ENCODE measurements at places on chromosomes 6 and 20. TPM values are rescaled to one million over a fixed set of nuclear protein-coding genes. Genes with fewer than 3 reads are reported as not detected.

- H3K27ac ChIP-seq = no peak overlapping the region
- no peaks in the 10 kb centered on the region for H3K27me3 ChIP-seq
- no peak overlapping the region for H3K4me3 ChIP-seq
- H3K4me1 ChIP-seq = no peaks in the 10 kb centered on the region
- H3K36me3 ChIP-seq = no peaks in the 10 kb centered on the region
- peak; percentile 26 for DNase-seq
Measured at GRCh38 chr6:43129434-43130194, 41.5 kb upstream of the SRF start.

DNA sequence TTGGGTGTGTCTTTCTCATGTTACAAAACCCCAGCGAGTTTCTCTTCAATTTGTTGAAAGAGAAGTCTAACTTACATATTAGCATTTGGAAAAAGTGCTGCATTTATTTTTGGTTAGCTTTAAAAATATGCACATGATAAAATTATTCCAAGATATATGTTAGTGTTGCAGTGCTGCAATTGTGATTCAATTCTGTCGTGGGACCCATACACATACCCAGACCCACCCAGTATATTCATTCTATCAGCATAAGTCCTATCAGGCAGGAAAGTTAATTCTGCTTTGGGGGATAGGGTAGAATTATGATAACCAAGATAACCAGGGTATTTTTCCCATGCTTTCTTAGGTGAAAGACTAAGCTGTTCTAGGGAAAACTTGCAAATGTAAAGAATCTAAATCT lies 313.5 kb downstream of the EPHA7 start:
- H3K36me3 ChIP-seq = no peaks in the 10 kb centered on the region
- no peaks in the 10 kb centered on the region for H3K4me1 ChIP-seq
- H3K27me3 ChIP-seq = no peaks in the 10 kb centered on the region
- H3K27ac ChIP-seq = no peak overlapping the region
- no peak overlapping the region for H3K4me3 ChIP-seq

GRCh38 chr6:168182366-168182765 lies 103.4 kb upstream of the FRMD1 start:
- H3K4me3 ChIP-seq = no peak overlapping the region
- no peaks in the 10 kb centered on the region for H3K27me3 ChIP-seq
- H3K27ac ChIP-seq = no peak overlapping the region
- no peak for DNase-seq
- H3K36me3 ChIP-seq = no peaks in the 10 kb centered on the region
- H3K4me1 ChIP-seq = no peaks in the 10 kb centered on the region

DNA sequence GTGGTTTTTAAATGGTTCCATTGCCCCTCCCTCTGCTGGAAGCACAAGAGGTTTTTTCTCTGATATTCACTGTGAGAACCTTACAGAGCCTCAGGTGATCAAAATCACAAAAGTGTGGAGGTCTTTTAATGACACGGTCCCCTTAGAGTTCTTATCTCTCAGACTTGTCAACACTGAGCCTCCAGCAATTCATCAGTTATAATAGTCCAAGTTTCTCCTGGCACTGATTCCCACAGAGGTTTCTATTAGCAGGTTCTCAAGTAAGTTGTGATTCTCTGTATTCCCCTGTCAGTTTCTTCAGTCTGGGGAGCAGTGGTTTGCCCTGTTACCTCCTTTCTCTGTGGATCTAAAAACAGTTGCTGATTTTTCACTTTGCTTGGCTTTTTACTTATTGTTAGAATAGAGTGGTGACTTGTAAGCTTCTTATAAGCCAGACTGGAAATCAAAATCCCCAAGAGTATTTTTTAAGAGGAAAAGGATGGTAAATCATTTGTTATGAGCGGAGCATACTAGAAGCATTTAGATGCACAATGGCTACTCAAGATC lies 157.4 kb upstream of the BMP5 start:
- no peak for DNase-seq
- H3K27me3 ChIP-seq = no peaks in the 10 kb centered on the region

DNA sequence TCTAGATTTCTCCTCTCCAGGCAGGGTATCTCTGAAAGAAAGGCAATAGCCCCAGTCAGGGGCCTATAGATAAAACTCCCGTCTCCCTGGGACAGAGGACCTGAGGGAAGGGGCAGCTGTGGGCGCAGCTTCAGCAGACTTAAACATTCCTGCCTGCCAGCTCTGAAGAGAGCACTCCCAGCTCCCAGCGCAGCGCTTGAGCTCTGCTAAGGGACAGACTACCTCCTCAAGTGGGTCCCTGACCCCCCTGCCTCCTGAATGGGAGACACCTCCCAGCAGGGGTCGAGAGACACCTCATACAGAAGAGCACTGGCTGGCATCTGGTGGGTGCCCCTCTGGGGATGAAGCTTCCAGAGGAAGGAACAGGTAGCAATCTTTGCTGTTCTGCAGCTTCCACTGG lies 556.9 kb downstream of the EPM2A start:
- no peak for DNase-seq
- H3K36me3 ChIP-seq = no peaks in the 10 kb centered on the region
- H3K27me3 ChIP-seq = no peaks in the 10 kb centered on the region
- H3K4me3 ChIP-seq = no peak overlapping the region
- H3K4me1 ChIP-seq = no peaks in the 10 kb centered on the region

- no peaks in the 10 kb centered on the region for H3K27me3 ChIP-seq
- DNase-seq = peak; percentile 50
- H3K36me3 ChIP-seq = no peaks in the 10 kb centered on the region
- peaks cover 17% of the 10 kb centered on the region for H3K4me1 ChIP-seq
- no peak overlapping the region for H3K4me3 ChIP-seq
- no peak overlapping the region for H3K27ac ChIP-seq
Measured at GRCh38 chr20:50467718-50468356, 42.3 kb upstream of the PTPN1 start.

- DNase-seq = no peak
- H3K27ac ChIP-seq = no peak overlapping the region
- peaks cover 17% of the 10 kb centered on the region for H3K4me1 ChIP-seq
- H3K27me3 ChIP-seq = no peaks in the 10 kb centered on the region
- no peaks in the 10 kb centered on the region for H3K36me3 ChIP-seq
- H3K4me3 ChIP-seq = no peak overlapping the region
Measured at GRCh38 chr20:52365688-52366087, 174.1 kb upstream of the ZFP64 start.

DNA sequence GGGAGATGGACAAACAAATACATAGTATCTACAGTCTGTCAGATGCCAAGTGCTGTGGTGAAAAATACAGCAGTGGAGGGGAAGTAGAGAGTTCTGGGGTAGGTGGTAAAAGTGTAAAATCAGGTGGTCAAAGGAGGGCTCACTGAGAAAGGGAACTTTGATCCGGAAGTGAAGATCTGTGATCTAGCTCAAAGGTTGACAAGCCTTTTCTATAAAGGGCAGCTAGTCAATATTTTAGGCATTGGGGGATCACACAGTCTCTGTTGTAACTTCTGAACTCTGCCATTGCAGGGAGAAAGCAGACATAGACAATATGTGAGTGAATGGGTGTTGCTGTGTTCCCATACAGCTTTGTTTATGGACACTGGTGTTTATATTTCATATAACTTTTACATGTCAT lies 38.6 kb downstream of the SH3BGRL2 start:
- no peaks in the 10 kb centered on the region for H3K27me3 ChIP-seq
- no peak overlapping the region for H3K4me3 ChIP-seq
- peaks cover 49% of the 10 kb centered on the region for H3K4me1 ChIP-seq
- H3K27ac ChIP-seq = no peak overlapping the region
- H3K36me3 ChIP-seq = no peaks in the 10 kb centered on the region
- no peak for DNase-seq

DNA sequence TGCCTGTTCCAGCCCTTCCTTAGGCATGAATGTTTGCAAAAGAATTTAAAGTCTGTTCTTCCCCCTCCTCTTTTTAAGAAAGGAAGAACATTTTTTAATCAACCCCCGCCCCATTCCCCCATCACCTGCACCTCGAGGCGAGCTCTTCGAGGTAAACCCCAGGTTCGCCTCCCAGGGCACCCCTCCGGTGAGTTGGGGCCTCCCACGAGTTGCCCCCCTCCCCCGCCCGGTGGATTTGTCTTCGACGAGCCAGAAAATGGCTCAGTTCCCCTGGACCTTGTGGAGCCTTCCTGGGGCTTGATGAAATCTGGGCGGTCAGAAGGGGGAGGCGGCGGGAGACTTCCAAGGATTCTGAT lies 256 bp upstream of the OVOL2 start:
- H3K4me3 ChIP-seq = peak overlapping the region; percentile 39
- no peak overlapping the region for H3K27ac ChIP-seq
- no peak for DNase-seq
- peaks cover 14% of the 10 kb centered on the region for H3K4me1 ChIP-seq
- H3K27me3 ChIP-seq = peaks cover 63% of the 10 kb centered on the region

- H3K4me3 ChIP-seq = no peak overlapping the region
- H3K4me1 ChIP-seq = no peaks in the 10 kb centered on the region
- no peak overlapping the region for H3K27ac ChIP-seq
- no peak for DNase-seq
- H3K27me3 ChIP-seq = peaks cover 8% of the 10 kb centered on the region
Measured at GRCh38 chr6:47334334-47334733, 24.6 kb upstream of the TNFRSF21 start.

GRCh38 chr6:158865769-158866168 lies 46.6 kb upstream of the EZR start:
- no peaks in the 10 kb centered on the region for H3K36me3 ChIP-seq
- H3K4me1 ChIP-seq = peaks cover 31% of the 10 kb centered on the region
- no peaks in the 10 kb centered on the region for H3K27me3 ChIP-seq
- H3K27ac ChIP-seq = no peak overlapping the region
- no peak for DNase-seq

DNA sequence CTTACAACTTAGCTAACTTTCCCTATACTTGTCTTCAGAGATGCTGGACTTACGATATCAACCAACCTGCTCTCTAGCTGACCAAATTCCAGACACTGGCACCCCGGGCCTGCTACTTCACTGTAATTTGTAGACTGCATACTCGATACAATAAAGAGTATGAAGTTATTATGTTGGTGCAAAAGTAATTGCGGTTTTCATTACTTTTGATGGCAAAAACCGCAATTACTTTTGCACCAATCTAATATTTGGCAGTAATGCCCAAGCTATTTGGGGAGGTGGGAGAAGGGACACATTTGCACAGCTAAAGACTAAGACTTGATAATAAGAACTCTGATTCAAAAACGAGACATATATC lies 34.9 kb upstream of the ARHGAP18 start:
- H3K27me3 ChIP-seq = no peaks in the 10 kb centered on the region
- no peak for DNase-seq
- no peaks in the 10 kb centered on the region for H3K36me3 ChIP-seq
- H3K27ac ChIP-seq = peak overlapping the region; percentile 37

GRCh38 chr6:107740496-107741190 lies 83.5 kb downstream of the SCML4 start:
- peak; percentile 51 for DNase-seq
- peaks cover 20% of the 10 kb centered on the region for H3K36me3 ChIP-seq
- no peaks in the 10 kb centered on the region for H3K27me3 ChIP-seq

- peaks cover 7% of the 10 kb centered on the region for H3K27me3 ChIP-seq
- no peak overlapping the region for H3K4me3 ChIP-seq
- no peak for DNase-seq
Measured at GRCh38 chr6:159152782-159153181, 16.4 kb upstream of the FNDC1 start.

Gene USP49
- total RNA-seq = 8.3 TPM

Gene CDYL
- total RNA-seq = 24.3 TPM

Gene SLC24A3
- not detected for total RNA-seq

Gene XRN2
- total RNA-seq = 81.9 TPM

Gene WFDC5
- not detected for total RNA-seq

Gene MGME1
- total RNA-seq = 30.6 TPM

Gene CRISP2
- total RNA-seq = not detected

Gene PPP1R14C
- not detected for total RNA-seq

Gene EPPIN
- total RNA-seq = not detected

Measured in activated naive CD4-positive, alpha-beta T cell treated with anti-CD3 and anti-CD28 coated beads for 36 hours (primary cell).